ENCODE measurements at places on chromosomes 11 and 22.

- DNase-seq, result peak; percentile 59
These were observed 22.9 kb upstream of the MRPL17 start for GRCh38 chr11:6705905-6706535.

DNA sequence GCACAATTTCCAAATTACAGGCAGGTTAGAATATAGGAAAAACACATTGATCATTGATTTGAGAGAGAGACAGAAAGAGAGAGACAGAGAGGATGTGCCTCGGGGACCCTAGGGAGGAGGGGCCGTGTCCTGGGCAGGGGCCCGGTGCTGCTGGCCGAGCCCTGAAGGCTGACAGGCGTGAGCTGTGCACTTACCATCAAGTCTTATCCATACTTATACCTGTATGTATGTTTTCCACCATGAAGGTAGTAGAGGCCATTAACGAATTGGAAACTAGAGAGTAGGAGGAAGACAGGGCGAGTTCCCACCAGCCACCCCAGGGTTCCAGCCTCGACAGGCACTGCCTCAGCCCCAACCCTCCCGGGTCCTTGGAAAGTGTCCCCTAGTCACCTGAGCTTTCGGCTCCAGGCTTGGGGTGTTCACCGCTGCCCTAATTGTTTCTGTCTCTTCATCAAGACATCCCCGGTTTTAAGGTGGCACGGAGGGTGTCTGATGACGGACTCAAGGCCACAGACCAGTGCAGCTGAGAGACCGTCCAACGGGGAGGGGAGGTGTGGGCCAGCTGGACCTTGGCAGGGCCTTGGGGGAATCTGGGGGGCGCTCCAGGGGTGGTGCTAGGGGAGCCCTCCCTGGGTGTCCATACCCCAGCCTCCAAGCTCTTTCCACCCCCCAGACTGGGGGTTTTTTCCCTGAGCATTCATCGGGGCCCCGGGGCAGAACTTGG, 431.3 kb downstream of the TBC1D22A start:
- DNase-seq, result no peak

DNA sequence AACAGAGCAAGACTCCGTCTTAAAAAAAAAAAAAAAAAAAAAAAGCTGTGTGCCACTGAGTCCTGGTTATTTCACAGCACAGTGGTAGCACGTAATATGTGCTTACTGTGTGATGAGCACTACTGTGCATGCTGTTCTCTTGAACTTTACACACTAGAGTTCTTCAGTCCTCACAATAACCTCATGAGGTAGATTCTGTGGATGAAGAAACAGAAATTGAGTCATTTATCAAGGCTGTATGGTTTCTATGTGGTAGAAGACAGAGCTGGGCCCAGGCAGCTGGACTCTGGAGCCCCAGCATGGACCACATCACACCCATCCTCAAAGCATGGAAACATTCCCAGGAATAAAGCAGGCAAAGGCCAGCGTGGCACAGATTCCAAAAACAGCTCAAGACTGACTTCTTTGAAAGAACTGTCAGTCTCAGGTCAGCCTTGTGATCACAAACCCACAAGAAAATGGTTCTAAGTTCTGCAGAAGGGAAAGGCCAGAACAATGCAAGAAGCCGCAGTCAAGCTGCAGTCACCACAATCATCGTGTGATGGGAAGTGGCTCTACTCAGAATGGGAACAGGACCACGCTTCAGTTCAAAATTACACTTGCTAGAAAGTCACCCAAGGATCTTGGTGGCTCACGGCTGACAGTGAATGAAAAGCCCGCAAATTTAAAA, 49.5 kb downstream of the MICAL3 start:
- no peak for DNase-seq

- no peak for DNase-seq
These were observed 2.6 kb upstream of the CNIH2 start for GRCh38 chr11:66275396-66275795.

- no peak for DNase-seq
These were observed 2.7 kb upstream of the NXPE1 start for GRCh38 chr11:114562166-114562916.

DNA sequence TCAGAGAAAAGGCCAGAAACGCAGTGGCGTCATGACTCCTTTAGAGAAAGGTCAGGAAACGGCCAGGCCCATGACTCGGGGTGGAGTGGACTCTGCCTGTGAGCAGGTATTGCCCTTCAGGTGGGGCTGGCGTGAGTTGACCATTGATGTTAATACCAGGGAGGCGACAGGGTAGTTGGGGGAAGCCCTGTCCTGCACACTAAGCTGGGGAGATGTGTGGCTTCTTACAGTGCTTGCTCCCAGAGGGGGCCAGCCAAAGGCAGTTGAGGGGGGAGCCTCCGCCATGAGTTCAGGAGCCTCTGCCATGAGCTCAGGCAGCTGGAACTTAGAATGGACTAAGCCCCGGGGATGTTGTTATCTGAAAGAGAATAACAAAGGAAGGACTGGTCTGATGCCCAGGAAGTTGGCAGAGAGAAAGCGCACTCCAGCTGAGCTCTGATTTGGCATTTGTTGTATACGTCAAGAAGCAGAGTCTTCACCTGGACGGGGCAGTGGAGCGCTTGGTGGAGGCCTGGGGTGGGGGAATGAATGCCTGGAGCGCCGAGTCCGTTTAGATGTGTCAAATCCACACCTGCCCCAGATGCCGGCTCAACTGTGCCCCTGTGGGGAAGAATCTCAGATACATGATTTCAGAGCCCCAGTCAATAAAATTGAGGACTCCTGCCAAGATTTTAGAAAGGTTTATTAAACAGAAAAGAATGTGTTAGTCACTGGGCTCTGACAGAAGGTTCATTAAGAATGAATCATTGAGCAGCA, 222.5 kb downstream of the TBC1D22A start:
- no peak for DNase-seq

GRCh38 chr11:92692826-92693546, 276.5 kb upstream of the MTNR1B start:
- no peak for DNase-seq

GRCh38 chr11:61881397-61881796, 9.9 kb downstream of the FADS3 start:
- DNase-seq, result no peak

DNA sequence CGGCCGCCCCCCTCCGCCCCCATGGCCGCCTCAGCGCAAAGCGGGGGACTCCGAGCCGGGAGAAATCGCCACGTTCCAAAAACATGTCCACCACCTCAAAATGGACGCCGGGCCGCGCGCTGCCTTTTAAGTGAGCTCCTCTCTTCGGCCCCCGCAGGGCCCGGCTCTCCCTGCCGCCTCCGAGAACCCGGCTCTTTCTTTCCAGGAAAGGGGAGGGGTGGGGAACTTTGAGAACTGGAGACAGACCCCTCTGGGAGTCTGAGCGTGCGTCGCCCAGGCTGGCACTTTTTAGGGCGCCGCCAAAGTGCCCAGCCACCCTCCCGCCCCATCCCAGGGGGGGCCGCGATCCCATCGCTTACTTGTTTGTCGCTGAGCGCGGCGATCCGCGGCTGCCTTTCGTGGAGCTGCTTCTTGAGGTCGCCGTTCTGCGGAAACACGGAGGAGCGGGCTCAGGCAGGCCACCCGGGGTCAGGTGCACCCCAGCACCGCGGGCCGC, 1.6 kb downstream of the PHF21B start:
- DNase-seq, result no peak

- DNase-seq, result no peak
These were observed 42.7 kb downstream of the WEE1 start for GRCh38 chr11:9616042-9616675.

GRCh38 chr22:49749885-49750510, 77.7 kb downstream of the BRD1 start:
- no peak for DNase-seq

GRCh38 chr11:69234740-69235710, 58.9 kb upstream of the MYEOV start:
- DNase-seq, result no peak

GRCh38 chr22:50146439-50147238, 23.9 kb upstream of the PANX2 start:
- DNase-seq, result peak; percentile 17

DNA sequence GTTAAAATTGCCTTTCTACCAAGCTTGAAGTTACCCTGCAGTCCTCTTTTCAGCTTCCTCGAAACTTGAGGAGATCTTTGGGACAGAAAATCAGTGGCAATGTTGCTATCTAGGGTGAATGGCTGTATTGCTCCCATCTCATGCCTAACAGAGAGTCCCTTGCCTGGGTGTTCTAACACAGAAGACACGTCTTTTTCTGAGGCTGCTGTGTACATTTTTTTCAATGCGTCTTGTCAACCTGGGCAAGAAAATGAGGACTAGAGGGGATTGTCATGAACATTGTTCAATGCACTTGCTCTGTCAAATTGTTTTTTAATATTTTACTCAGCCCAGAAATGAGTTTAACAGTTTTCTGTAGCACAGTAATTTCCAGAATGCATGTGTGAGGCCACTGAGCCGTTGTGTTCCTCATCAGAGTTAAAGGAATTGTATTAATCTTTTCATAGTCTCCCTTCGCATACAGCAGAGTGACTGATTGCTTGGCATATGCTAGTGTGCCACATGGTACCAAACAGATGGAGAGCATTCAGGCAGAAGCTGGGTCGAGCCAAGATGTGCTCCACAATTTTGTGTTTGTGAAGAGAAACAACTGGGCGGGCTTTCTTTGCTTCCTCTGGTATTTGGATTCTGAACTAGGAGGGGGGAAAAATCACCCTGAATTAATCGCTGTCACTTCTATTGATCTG, 86.0 kb downstream of the CASP12 start:
- no peak for DNase-seq

DNA sequence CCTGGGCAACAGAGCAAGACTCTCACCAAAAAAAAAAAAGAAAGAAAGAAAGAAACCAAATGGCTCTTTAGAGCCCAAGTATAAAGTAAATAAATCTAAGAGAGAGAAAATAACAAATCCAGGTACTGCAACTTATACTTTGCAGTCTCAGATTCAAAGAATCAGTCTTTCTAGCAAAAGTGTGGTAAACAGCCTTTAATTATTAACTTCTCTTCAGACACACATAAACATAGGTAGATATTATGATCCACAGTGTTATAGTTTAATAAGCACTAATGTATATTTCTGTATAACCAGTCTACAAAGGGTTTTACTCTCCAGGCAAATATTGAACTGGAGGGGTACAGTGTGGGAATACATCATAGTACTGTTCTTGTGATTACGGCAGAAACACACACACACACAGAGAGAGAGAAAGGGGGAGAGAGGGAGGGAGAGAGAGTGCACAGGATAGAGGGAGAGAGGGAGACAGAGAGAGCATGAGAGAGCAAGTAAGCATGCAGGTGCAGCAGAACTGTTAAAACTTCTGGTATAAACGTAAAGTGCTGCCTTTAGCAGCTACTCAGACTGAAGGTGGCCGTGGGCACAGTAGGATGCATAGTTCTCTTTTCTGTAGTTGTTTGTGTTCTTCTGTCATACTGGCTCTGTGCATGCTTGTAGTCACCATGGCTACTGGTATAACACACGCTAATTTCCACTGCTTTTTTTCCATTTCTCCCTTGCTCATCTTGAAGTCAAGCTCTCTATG, 32.3 kb downstream of the MTMR2 start:
- no peak for DNase-seq

GRCh38 chr11:110079726-110080125, 13.5 kb upstream of the ZC3H12C start:
- DNase-seq, result no peak

DNA sequence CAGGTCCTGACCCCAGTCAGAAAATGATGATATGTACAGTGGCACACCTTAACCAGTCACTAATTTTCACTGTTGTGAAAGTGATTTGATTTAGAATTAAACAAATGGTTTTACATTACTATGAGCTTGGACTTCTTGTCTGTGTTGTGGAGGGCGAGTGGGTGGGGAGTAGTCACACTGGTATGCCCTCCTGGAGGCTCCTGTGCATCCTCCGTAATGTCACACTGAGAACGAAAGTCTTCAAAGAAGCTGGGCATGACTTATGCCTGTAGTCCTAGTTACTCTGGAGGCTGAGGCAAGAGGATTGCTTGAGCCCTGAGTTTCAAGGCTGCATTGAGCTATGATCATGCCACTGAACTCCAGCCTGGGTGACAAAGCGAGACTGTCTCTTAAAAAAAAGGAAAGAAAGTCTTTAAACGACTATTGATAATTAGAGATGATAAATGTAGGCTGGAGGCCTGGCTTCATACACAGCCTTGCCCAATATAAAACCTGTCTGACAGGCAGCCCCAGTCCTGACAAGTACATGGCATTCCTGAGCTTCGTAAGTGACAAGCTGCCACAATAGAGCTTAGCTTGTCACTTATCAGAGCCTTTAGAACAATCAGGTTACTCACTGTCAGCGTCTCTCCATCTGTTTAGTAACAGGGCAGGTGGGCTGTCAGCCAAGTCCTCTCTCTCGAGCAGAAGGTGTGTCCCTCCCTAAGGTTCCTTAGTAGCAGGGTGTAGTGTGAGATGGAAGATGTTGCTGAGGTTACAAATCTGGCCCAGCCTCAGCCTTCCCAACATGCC, 5.0 kb upstream of the LIMK2 start:
- no peak for DNase-seq

GRCh38 chr11:113184498-113184897, 129.9 kb upstream of the TTC12 start:
- no peak for DNase-seq

DNA sequence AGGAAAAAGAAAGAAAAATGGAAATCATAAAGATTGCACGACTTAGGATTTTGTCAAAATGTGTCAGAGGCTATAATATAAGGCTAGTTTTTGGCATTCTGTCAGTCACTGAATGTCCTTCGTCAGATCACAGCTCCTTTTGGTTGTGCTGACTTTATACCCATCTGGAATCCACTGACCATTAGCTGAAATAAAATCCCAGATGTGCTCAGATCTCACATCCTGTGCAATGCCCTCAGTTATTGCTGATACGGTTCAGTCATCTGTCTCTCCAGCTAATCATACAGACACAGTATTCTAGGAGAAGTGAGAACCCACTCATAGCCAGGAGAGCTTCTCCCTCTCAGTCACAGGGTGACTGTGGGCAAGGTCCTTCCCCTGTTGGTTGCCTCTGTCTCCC, 11.5 kb downstream of the CD44 start:
- peak; percentile 4 for DNase-seq

- no peak for DNase-seq
These were observed 19.1 kb downstream of the ETS1 start for GRCh38 chr11:128568166-128568778.

- no peak for DNase-seq
These were observed at the start of gene SLC22A25 for GRCh38 chr11:63243533-63243932. Gene SLC22A25 (minus strand): TSS chr11:63243599. CDS start chr11:63229652, 13,947 bp downstream.

GRCh38 chr22:37639771-37640590, 512 bp downstream of the SH3BP1 start:
- no peak for DNase-seq

- DNase-seq, result no peak
These were observed 46.2 kb downstream of the FAM83F start for GRCh38 chr22:40040927-40041326.

- DNase-seq, result no peak
These were observed 118.7 kb downstream of the TRIM29 start for GRCh38 chr11:120019191-120019590.

- DNase-seq, result no peak
These were observed 302.6 kb upstream of the FAT3 start for GRCh38 chr11:91921974-91922373.

DNA sequence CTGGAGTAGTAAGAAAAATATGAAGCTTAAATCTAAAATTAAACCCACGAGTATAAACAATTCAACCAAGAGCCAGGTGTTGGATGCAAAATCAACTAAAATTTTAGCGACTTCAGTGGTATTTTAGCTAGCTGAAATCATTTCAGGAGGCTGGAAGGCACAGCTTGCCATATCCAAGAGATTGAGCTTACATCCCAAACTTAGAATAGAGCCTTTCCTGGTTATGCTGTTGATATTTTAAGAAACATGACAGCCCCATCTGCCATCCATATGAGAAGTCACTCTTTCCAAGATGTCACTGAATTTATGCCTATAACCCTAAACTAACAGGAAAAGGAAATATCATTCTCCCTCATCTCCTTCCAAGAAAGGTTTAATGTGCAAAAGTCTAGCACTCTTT, 334.0 kb downstream of the KCNA4 start:
- no peak for DNase-seq
